ENCODE measurements at places on chromosomes 12 and 14.

DNA sequence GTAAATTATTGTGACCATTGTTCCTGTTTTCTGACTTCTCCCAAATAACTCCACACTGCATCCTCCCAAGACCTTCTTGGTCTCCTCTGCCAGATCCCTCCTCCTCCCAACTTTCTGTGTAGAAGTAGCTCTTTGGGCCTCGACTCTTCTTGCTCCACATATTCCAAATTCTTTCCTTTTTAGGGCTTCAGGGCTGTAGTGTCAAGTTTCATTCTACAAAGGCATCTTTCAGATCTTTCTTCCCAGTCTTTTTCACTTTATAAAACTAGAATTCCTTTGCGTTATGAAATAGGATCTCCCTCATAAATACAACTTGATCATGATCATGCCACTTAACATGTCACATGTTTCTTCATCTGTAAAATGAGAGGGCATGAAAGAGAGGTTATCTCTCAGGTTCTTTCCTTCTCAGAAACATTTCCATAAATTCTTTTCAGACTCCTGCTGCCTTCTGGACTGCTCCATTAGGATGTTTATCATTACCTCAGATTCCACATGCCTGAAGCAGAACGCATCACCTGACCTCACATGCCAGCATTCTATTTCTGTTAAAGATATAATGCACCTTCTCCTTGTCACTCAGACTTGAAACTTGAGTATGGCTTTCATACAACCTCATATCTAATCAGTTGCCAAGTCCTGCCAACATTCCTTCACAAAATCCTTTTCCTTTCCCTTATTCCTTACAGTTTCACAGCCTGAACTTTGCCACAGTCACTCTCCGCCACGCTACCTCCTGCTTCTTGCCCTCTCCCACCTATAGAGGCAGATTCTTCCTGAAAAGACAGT lies 8.5 kb downstream of the SLC38A1 start:
- DNase-seq: no peak

GRCh38 chr12:106276032-106276740 lies 26.3 kb upstream of the TCP11L2 start:
- DNase-seq: no peak

DNA sequence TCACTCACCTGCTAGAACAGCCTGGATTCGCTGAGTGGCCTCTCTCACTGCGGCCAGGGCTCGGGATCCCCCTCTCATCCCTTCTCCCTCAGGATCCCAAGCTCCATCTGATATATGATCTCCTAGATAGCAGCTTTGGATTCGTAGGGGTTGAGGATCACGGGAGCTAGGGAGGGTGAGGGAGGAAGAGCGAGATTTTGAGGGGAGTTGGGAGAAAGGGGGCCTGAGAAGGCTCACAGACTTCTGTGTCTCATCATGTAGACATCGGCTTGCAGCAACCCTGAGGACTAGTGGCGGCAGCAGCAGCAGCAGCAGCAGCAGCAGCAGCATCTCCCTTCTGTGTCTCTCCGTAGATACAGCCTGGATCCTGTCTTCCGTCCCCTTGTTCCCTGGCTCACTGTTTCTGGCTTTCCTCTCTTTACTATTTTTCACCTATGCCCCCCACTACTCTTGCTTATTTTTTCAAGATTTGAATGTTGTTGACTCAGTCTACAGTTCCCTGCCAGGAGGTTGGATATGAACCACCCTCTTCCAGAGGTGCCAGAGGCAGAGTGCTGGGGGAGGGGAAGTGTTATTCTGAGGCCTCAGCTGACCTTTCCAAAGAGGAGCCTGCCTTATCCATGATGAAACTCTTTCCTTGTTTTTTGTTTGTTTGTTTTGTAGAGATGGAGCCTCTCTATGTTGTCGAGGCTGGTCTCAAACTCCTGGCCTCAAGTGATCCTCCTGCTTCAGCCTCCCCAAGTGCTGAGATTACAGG lies at the start of gene CIROP:
TSS of gene CIROP (minus strand) at position 399 of the 757 bp plus-strand sequence. CDS start at position 330, 69 bp downstream.
- DNase-seq: no peak

GRCh38 chr12:30567082-30567481 lies 128.6 kb downstream of the IPO8 start:
- no peak for DNase-seq

GRCh38 chr14:87833026-87833425 lies 160.0 kb downstream of the GALC start:
- DNase-seq: no peak

DNA sequence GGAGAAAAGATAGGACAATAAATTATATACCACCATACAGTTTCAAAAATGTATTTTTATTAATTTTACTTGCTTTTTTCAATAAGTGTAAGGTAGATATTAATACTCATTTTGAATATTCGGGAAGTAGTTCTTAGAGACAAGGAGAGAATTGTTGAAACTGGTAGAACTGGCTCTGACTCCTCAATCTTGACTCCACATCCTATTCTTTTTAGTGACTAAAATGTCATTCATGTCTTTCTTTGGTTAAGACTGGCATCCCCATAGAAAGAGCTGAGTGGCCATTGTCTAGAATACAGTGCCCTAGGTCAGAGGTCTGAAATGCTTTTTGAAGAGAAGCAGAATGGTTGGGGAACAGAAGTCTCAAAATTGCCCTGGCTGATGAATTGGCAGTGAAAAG lies 177.6 kb upstream of the LRIG3 start:
- no peak for DNase-seq

- DNase-seq: no peak
These were observed 490 bp downstream of the SOS2 start for GRCh38 chr14:50230701-50231474.

DNA sequence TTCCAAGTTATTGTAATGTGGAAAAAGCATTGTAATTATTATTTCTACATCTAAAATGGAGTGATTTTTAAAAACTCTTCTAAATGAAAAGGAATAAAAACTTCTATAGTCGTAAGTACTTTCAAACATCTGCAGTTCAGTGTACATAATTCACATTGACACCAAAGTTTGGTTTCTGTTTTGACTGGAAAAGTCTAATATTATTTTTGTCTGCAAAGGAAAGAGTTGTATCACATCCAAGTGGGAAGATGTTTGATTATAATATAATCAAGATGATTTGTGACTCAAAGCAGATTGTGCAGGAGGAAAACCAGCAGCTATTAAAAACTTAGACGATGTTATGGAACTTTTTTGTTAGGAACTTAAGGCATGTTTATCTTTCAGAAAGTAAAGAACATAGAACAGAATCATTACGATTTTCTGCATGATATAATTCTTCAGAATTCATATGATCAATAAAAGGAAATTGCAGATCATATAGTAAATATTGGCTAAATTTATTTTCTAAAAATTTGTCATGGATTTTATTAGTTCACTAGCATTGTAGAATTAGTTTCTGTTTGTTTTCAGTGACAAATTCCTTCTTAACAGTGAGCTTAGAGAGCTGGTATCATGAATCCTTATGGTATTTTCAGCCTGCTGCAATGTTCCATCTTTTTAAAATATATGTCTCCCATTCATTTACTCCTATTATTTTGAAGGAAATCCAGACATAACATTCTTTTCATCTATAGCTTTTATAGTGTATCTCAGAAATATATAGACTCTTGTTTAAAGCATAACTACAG lies 145.8 kb downstream of the MIPOL1 start:
- no peak for DNase-seq

Measured in stimulated activated CD8-positive, alpha-beta memory T cell treated with anti-CD3 and anti-CD28 coated beads, Interleukin-7, amount 100 ng/mL, for 24 hours (primary cell).